Activated CD8-positive, alpha-beta memory T cell treated with anti-CD3 and anti-CD28 coated beads for 4 hours (primary cell): ENCODE measurements at places on chromosomes 1 and 21.

GRCh38 chr21:38319781-38320180 is 63.0 kb downstream of the KCNJ15 start:
- DNase-seq, result no peak

- DNase-seq, result no peak
Observed at GRCh38 chr21:33339135-33339534, 14.4 kb downstream of the IFNAR1 start.

- no peak for DNase-seq
Observed at GRCh38 chr1:186033847-186034271, 299.7 kb downstream of the HMCN1 start.

DNA sequence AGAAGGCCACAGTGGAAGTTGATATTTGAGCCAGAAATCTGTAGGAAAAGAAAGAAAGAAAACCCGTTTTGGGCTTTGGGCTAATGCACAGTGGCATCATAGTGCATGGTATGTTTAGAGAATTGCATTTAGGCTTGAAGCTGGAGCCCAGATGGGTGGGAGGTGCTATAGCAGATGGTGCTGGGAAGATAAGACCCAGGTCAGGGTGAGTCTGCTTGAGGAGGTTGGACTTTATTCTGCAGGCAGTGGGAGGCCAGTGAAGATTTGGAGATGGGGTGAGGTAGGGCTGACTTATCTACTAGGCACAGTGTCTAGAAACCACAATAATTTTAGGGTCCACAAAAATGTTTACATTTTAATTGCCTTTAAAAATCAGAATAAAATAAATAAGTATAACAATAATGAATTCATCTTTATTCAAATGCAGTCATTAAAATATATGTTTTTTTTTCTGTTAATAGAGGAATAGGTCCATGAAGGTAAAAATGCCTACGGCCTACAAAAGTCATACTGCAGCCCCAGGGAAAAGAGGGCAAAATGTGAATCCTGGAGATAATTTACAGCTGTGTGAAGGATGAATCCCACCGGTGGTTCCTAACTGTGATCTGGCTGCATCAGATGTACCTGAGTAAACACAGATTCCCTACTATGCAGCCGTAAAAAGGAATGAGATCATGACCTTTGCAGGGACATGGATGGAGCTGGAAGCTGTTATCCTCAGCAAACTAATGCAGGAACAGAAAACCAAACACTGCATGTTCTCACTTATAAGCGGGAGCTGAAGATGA is 8.7 kb downstream of the DNAJC6 start:
- no peak for DNase-seq

- DNase-seq, result no peak
Observed at GRCh38 chr1:237038211-237038610, 3.8 kb upstream of the RYR2 start.
